ENCODE measurements at places on chromosomes 3 and 15.

DNA sequence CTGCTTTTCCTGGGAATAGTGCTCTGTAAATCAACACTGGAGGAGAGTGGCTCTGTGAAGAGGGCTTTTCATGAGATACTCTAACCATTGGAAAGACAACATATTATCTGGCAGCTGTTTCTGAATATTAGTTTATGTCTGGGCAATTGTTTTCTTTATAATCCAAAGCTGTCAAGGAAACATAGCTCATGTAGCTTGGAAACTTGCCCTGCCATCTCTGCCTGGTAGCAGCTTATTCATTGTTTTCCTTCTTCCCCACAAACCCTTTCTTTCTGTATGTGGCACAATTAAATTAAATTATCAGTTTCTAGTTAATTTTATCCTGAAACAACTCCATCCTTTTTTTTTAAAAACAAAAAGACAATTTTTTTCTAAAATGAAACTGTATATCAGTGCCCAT, 160.0 kb downstream of the EDEM1 start:
- no peak for DNase-seq

- DNase-seq = no peak
These were observed 25.0 kb downstream of the MRPL3 start for GRCh38 chr3:131477813-131478212.

- no peak for DNase-seq
These were observed 20.9 kb upstream of the FSTL1 start for GRCh38 chr3:120471643-120472042.

- peak; percentile 69 for DNase-seq
These were observed 15.4 kb upstream of the CSPG4 start for GRCh38 chr15:75727851-75728715.

- no peak for DNase-seq
These were observed 788.5 kb downstream of the MCTP2 start for GRCh38 chr15:95019907-95020306.

- peak; percentile 79 for DNase-seq
These were observed 1.7 kb downstream of the HYAL2 start for GRCh38 chr3:50320853-50321335.

- DNase-seq = no peak
These were observed 55.7 kb upstream of the DCLK3 start for GRCh38 chr3:36820083-36820482.

DNA sequence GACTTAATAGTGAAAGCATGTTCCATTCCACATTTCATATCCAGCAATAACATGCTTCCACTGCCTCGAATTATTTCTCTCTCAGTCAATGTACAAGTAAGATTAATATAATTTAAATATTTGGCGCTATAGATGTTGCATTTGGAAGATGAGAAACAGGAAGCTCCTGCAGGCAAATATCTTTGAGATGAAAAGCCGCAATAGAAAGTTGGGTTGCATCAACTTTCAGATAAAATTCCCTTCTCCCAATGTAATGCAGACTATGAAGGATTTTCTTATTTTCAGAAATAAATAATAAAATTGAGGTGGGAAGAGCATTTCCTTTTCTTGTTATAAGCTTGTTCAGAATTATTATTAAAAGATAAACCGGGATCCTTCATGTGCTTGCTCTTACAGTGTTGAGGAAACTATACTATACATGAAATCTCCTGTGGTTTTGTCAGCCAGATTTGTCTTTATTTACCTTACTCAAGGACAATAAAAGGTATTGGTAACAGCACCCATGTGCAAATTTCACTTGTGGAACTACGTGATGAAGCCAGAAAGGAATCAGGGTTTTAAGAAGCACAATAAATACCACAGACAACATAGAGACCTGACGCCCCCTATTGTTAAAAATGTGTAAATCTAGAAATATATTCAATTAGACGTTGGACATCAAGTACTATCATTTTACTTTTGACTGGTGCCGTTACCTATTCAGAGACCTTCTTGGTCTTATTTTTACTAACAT, 307.0 kb downstream of the ARPP21 start:
- DNase-seq = no peak

DNA sequence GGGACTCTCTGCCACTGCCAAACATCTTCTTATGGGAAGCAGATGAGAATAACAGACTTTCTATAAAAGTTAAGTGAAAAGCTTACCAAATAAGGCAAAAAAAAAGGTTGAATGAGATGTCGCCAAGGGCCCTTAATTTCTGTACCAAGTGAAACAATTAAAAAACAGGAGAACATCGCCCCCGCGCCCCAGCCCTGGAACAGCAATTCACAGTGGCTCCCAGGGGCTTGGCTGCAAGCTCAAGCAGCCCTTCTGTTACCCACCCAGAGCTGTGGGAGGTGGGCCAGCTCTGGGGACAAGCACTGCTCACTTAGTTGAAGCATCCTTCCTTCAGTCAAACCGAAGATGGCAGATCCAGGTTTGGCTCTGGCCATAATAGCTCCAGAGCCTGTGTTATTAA, 208.0 kb downstream of the ERC2 start:
- DNase-seq = no peak
